ENCODE measurements at places on chromosomes 2 and 18.

DNA sequence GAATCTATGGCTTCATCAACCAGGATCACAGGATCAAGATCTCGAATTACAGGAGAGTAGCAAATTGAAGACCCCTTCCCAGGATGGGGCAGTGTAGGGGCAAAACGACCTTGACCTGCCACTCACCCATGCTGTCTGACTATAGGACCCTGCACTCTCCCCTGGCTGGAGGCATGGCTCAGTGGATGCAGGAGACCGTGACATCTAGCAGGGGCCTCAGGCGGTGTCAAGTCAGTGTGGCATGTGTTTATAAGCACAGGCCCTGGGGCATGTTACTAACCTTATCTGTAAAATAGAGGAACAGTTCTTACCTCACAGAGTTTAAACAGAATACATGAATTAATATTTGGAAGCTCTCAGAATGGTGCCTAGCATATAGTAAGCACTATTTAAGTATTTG, 3.5 kb downstream of the HAAO start:
- DNase-seq = no peak

- DNase-seq = no peak
Observed at GRCh38 chr2:54952978-54953456, 97.2 kb downstream of the RTN4 start.

- DNase-seq = no peak
Observed at GRCh38 chr2:236237468-236238190, 26.6 kb downstream of the ASB18 start.

DNA sequence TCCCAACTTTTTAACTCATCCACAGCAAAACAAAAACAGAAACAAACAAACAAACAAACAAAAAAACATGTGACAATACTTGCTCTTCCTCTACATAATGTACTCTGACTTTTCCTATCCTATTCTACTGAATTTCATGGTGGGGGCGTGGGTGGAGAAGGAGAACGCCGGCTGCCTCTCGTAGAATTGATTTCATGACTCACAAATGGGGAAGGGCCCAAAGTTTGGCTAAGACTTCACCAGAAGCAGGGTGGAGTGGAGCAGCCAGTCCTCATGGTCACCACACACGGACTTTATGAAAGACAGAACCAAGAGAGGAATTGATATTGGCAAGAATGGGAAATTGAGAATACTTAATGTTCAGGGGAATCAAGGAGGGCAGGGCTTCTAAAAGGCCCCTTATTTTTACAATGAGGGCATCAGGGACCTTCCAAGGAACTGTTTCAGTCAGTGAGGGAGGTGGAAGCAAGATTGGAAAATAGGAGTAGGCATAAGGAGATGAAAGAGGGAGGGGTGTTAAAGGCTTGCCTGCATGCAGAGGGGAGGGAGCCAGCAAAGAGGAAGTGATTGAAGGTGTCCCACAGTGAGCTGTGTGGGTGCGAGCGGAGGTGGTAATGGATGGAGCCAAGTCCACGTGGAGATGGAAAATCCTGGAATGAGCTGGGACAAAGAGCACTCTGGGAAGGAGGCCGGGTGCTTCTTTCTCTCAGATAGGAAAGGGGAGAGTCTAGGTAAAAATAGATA, 27.9 kb downstream of the MARCHF4 start:
- no peak for DNase-seq

DNA sequence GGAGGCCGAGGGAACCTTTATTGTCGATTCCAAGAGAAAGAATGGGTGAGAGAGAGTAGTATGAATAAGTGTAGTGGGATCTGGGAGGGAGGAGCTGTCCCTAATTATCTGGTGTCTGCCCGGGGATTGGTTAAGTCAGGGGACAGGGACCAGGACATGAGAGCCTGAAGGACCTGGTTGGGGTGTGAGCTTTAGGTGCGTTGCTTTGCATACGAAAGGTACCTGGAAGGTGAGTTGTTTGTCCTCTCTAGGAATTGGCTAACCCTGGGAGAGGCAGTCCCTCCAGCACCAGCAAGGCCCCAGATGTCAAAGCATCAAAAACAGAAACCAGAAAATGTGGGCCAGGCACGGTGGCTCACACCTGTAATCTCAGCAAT, 48.1 kb upstream of the RPL31 start:
- no peak for DNase-seq

DNA sequence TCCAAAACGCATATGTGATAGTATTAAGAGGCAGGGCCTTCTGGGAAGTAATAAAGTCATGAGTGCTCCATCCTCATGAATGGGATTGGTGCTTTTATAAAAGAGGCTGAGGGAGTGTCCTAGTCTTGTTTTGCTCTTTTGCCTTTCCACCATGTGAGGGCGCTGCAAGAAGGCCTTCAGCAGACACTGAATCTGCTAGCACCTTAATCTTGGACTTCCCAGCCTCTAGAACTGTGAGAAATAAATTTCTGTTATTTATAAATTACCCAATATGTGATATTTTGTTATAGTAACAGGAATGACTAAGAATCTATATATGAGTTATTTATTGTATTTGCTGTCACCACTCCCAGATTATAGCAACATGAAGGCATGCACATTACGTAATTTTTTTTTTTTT, 63.5 kb downstream of the PLA2R1 start:
- DNase-seq = no peak

- no peak for DNase-seq
Observed at GRCh38 chr18:27276479-27276878, 91.4 kb upstream of the CHST9 start.

DNA sequence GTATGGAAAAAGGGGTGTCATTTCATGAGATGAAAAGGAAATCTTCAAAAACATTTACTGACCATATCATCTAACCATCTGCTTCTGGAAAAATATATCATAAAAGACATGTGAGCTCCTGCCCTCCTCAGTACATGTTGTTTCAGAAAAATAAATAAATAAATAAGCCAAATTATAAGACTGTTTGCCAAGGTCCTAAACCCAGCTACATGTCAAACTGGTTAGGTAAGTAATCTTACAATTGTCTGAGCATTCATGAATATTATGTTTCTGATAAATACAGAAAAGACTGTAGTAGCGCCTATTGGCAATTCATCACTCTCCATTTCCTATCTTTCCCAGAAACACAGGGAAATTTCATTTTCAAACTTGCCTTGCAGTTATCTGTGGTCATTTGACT, 138.9 kb upstream of the SETBP1 start:
- no peak for DNase-seq

DNA sequence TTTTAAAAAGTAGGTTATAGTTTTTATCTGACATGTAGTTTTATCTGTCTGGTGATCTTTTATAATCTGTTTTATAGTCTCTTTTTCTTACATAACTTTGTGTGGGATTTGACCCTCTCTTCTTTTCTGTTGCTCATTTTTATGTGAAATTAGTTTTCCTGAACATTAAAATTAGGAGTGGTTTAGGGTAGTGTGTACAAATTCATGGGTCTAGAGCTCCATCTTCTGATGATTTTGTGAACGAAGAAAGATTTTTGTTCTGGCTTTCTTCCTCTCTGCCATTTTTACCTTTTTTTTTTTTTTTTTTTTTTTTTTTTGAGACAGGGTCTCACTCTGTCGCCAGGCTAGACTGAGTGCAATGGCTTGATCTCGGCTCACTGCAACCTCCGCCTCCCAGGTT, 46.6 kb downstream of the SLC30A6 start:
- no peak for DNase-seq

GRCh38 chr2:181228661-181229060, 228.5 kb upstream of the ITGA4 start:
- DNase-seq = no peak

Measured in kidney glomerular epithelial cell (primary cell).